ENCODE measurements at places on chromosomes 2 and 18.

- no peak for DNase-seq
Measured at GRCh38 chr2:226131299-226131784, 668.3 kb downstream of the IRS1 start.

- DNase-seq: no peak
Measured at GRCh38 chr18:23730857-23731256, 41.6 kb downstream of the LAMA3 start.

DNA sequence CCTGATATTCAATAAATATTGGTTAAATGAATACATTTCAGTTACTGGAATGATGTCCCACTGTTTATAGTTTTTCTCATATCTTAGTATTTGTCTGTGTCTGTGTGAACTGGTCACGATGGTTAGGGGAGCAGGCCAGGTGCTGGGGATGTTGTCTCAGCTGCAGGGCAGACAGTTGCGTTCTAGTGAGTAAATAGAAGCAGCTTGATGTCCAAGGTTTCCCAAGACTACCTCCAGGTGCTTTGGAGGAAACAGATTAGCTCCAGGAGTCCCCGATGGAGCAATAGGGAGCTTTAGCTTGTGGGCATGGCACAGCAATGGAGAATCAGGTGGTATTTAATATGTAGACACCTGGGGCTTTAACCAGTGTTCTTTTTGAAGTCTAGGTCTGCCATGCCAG is 75.5 kb downstream of the GULP1 start:
- no peak for DNase-seq

- DNase-seq: no peak
Measured at GRCh38 chr2:183967756-183968155, 630.6 kb upstream of the ZNF804A start.

GRCh38 chr2:37797081-37797480 is 125.6 kb upstream of the CDC42EP3 start:
- DNase-seq: no peak

DNA sequence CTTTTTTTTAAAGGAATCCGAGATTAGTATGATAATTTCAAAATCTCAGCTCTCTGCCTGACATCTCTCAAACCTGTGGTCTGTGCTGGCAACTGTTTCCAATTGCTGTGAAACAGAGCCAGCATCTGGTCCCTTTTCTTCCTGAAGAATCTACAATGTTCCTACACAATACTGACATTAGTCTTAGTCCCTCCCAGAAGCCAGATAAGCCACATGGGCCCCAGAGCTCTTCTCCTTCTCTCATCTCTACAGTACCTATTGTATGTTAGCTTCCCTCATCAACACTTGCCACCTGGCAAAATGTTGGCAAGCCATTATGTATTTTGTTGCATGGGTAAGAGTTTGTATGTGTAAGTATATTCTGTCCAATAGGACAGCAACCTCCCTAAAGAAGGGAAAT is 62.9 kb upstream of the CDKL4 start:
- DNase-seq: no peak

DNA sequence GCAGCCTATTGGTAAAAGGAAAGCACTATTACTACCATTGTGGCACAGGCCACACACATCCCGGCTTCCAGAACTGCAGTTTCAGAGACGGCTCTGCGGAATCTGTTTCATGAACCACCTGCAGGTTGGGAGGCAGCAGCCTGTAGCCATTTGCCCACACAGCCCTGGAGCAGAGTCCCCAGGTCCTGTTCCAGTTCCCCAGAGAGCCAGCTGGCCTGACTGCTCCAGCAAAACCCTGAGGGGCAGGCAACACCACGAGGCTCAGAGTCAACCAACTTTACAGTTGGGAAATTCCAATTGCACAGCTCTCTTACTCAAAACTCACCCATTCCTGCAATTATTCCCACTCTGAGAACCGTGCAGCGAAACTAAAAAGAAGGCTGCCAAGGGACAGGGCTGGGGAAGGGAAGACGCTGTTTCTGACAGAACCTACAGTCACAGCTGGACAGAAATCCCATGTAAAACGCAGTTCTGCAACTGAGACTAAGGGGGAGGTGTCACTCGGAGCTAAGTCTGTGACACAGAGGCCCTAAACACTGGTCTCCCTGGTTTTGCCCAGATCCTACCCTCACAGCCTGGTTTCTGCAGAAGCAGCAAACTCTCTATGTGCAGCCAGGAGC is 219.4 kb downstream of the TMEM163 start:
- DNase-seq: no peak

DNA sequence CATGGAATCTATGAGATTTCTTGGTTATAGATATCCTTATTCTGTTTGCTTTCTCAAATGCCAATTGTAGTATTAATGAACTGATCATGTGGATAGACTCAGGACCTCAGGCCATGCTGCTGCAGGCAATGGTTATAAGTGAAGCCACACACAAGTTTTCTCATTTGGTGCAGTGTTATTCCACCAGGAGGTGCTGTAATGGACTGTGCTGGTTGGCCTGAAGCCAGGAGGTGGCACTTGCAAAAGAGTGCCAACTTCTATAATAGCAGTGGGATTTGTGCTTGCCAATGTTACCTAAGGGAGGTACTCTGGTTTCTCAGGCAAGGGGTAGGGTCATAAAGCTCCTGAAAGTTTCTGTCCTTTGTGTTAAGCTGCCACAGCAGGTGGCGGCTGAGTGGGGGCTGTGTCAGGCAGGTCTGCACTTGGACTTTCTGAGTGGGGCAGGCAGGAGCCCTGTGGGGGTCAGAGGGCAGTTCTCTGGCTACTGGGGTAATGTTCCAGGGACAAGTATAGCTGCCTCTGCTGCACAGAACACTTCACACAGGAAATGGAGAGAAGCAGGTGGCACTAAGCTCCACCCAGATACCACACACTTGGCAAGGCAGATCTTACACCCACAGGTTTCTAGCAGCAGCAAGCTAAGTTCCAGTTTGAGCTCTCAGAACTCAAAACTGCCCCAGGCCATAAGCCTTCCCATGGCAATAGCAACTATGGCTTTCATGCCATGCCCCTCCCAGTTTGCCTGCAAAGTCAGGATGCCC is 352.6 kb upstream of the CWC22 start:
- no peak for DNase-seq

- DNase-seq: no peak
Measured at GRCh38 chr2:130336877-130337734, 5.6 kb upstream of the IMP4 start.

DNA sequence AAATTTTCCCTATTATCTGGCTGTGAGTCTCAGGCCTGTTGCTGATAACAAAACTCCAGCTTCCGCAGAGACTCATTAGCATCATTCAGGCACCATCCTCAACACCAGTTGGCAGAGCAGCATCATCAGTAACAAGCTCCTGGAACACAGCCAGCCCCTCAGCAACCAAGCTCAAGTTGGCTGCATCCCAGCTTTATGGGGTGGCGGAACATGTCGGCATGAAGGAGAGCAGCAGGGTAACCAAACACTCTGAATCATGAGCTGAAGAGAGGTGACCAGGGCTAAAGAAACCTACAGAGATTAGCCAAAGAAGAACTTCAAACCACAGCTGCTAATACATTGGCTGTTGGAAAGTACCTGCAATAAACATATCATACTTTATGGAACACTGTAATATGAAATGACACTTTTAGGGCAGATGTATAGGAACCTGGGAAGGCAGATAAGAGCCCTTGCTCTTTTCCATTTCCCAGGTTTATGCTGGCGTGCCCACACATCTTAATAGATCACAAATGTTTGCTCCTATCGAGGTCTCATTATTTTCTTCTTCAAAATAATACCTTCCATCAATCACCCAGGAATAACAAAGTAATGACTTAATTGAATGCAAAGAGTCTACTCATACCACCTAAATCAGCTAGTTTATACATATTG is 63.8 kb downstream of the PDE11A start:
- no peak for DNase-seq

- DNase-seq: no peak
Measured at GRCh38 chr18:23172591-23173380, 37.5 kb downstream of the CABLES1 start.

- no peak for DNase-seq
Measured at GRCh38 chr18:40852406-40852805, 1102.6 kb upstream of the PIK3C3 start.

DNA sequence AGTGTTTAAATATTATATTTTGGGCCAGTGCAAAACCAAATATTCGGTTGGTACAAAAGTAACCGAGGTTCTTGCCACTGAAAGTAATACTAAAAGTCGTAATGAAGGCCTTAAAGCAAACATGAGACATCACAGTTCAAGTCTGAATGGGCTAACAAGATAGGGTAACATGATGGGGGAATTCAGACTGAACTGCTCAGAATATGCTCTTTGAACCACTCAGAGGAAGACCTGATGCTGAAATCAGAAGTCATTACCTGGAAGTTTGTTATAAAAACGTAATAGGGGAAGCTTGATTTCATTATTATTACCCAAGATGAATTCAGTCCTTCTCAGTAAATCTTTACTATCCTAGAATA is 26.6 kb downstream of the CDKL4 start:
- no peak for DNase-seq

DNA sequence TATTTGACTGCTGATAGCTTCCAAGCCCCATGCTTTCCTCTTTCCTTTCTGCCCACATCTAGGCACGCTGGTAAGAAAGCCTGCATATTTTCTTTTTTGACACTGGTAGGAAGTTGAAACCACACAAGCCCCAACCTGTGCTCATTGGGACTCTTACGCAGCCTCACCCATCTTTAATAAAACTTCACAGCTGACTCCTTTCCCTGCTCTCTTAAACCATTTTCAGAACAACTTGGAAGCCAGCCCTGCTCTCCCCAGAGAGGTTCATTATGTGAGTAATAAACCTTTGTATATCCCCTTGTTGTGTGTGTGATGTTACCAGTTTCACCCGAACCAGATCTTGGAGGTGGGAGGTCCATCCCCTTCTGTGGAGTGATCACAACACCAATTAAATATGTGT is 268.4 kb downstream of the GPD2 start:
- no peak for DNase-seq

- no peak for DNase-seq
Measured at GRCh38 chr2:42743659-42743990, 20.3 kb downstream of the OXER1 start.

DNA sequence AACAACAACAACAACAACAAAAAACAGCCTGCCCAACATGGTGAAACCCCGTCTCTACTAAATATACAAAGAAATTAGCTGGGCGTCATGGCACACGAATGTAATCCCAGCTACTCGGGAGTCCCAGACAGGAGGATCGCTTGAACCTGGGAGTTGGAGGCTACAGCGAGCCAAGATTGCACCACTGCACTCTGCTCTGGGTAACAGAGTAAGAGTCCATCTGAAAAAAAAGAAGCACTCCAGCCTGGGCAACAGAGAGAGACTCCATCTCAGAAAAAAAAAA is 344.1 kb upstream of the PLGLB2 start:
- no peak for DNase-seq

GRCh38 chr2:20222769-20223406 is 2.0 kb downstream of the SDC1 start:
- no peak for DNase-seq

Measured in activated CD8-positive, alpha-beta memory T cell treated with anti-CD3 and anti-CD28 coated beads for 1 hour (primary cell).